ENCODE measurements at places on chromosomes 1 and 21. TPM values are rescaled to one million over a fixed set of nuclear protein-coding genes. Genes with fewer than 3 reads are reported as not detected.

Gene TNFRSF8
- polyA plus RNA-seq = 2.4 TPM

Gene NGF
- 21.6 TPM for polyA plus RNA-seq

Gene NOS1AP
- polyA plus RNA-seq = 0.19 TPM

Gene ICOSLG
- 1.3 TPM for polyA plus RNA-seq

Gene NOTCH2
- polyA plus RNA-seq = 6.6 TPM

Gene AK5
- polyA plus RNA-seq = 0.51 TPM

Gene UBR4
- polyA plus RNA-seq = 97.9 TPM

Gene GJA9
- not detected for polyA plus RNA-seq

Gene GNG5
- 254 TPM for polyA plus RNA-seq

- peak; percentile 17 for DNase-seq
Observed at GRCh38 chr1:145961109-145961424, 3.2 kb upstream of the LIX1L start.

DNA sequence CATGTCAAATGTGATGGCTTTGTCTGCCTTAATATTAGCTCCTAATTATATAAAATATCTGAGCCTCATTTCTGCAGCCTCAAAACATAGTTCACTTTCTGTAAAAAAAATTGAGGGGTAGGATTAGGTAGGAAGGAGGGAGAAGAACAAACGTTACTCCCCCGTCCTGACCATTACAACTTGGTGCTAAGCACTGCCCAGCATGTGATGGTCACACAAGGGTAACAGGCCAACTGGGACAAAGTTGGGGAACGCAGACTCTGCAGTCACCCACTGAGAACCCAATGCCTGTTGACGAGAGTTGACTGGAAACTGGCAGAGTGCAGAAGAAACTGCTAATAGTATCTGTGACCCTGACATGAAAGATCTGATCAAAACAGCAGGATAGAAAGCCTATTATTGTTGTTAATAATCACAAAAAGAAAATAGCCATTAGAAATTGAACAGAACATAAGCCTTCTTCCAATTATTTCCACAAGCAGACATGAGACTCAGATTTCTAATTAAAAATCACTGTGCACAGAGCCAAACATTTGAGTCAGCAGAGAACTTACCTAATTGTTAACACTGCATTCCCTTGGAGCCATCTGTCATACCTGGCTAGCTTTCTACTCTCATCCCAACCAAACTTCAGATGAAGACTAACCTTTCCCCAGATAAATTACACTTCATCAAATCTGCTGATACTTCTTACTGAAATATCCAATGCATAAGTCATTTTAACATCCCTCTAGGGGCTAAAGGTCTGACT, 5.5 kb downstream of the SORT1 start:
- DNase-seq = peak; percentile 30

GRCh38 chr1:211900441-211900840, 69.9 kb upstream of the LPGAT1 start:
- DNase-seq = no peak

DNA sequence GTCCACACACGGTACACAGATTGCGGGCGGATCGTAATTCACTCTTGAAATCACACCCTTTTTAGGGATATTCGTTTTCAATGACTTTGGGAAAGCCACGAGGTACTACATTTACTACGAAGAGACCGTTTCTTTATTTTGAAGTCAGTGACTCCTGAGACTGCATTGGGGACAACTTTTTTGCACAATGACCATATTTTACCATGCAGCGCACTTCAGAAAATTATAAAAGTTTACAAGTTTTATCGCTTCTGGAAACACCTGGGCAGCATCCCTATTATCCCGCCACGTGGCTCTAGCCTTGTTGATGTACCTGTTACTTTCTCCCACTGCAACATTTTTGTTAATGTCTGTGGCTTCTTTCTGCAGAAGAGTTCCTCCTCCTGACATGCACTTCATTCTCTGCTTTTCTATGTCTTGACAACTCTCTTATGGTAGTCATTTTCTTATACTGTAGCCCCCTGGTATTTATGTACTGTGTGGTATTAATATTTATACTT, 1.3 kb upstream of the AKT3 start:
- no peak for DNase-seq

GRCh38 chr1:216310776-216311175, 112.5 kb downstream of the USH2A start:
- no peak for DNase-seq

- no peak for DNase-seq
Observed at GRCh38 chr1:18942340-18942739, 14.1 kb downstream of the IFFO2 start.
